ENCODE measurements at places on chromosomes 2 and 18.
A peak's percentile ranks its signal among the peaks of the same experiment; 100 is the strongest.

GRCh38 chr2:1795261-1796231 lies 51.2 kb upstream of the PXDN start:
- DNase-seq = no peak

DNA sequence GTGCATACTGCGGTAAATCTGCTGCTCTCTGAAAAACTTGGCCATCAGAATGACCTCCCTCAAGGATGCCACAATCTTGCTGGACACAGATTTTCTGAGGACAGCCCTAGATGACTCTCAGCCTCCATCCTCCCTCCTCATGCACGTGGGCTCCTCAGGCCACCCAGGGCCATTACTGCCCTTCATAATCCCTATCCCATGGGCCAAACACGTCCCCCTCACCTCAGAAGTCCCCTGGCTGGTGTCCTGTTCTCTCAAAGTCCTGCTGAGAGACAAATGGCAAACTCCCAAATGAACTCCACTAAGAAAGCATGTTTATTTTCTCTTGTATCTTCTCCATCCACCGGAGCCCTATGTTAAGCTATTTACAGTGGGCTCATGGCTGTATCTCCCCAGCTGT lies 125.7 kb downstream of the MRO start:
- no peak for DNase-seq

DNA sequence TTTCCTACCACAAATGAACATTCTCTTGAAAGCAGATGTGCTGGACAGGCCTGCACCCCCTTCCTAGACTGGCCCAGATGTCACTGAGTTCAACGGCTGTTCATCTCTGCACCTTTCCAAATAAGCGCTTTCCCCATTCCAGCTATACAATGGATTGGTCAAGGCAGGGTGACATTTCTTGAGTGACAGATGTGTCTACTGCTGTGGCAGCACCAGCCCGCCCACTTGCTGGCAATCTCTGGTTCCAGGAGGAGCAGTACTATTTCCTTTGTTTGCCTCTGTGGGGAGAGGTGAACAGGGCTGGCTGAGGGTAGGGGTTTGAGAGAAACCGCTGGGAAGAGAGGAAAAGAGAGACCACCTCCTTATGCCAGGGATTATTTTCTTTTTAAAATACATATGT lies 269.5 kb upstream of the POU3F3 start:
- DNase-seq = no peak

DNA sequence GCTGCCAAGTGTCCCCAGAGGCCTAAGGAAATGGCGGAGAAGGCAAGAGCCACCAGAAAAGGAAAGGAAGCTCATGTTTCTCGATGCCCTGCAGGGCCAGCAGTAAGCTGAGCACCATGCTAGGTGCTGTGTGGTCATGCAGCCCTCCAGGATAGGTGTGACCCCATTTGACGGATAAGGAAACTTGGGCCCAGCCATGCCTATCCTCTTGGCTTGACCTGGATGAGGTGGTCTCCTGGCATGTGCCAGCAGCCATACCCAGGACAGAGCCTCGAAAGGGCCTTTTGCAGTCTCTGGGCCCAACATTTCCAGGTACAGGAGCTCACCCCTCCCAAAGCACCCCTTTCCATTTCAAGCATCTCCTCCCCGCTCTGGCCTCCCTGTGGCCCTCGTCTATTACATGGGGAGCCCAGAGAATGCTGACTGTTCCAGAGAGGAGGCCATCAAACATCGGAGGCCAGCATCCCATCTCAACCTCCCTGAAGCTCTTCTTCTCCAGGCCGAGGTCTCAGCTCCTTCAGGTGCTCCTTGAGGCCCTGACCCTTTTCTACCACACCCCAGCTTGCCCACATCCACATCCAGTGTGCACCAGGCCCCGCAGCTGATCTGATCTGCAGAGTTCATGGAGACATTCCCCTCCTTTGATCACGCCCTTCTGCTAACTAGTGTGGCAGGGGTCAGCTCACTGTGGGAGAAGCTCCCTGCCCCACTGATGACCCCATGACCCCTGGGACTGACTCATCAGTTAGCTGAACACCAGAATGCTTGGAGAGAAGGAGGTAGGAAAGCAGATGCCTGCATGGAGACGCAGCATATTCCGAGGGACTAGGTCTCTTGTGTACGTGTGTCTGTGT lies 208.4 kb downstream of the TNS1 start:
- DNase-seq = no peak

DNA sequence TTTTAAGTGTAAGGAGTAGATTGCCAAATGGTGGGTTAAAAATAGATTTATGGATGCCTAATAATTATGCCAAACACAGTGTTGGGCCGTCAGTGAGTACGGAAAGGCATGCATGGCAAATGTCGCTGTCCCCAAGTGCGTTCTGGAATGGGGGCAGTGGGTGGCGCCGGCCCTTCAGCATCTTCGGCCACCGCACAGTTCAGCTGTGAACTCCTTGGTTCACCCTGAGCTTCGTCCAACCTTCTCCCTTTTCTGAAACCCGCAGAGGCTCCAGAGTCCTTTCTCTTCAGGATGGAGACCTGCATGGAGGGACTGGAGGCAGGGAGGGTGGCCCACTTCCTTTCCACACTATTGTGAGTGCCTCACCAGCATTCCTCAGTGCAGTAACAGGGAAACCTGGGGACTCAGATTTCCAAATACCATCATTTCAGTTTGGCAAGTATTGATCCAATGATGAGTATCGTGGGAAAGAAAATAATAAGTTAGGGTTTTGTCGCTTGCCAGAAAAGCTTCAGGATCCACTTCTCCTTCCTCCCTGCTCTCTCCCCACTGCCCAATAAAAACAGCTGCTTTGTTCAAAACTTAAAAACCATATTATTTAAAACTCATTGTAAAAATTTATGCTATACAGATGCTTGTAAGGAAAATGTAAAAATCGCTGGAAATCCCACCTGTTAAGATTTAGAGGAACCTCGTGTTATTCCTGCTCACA lies 74.6 kb upstream of the TXNDC2 start:
- DNase-seq = no peak

GRCh38 chr18:54069729-54070128 lies 154.7 kb downstream of the MBD2 start:
- no peak for DNase-seq

- no peak for DNase-seq
Measured at GRCh38 chr2:108927936-108928659, 60.9 kb downstream of the EDAR start.

DNA sequence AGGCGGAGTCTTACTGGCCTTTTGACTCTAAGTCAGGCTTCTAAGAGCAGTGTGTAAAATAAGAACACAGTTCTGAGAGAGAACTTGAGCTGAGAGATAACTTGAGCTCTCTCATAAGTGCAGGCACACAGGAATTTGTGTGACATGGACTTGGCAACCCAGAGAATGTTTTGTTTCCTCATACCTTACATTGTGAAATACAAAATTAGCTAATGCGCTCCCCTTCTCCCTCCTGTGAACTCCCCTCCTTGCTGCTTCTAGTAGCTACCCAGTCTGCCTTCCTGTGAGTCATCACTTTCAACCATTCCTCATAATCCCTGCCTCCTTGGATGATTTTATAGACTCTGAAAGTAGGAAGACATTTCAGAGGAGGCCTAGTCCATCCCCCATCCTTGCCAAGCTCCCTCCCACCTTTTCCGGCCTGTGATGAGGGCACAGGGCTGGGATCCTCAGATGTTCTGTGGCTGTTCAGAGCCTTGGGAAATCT lies 22.6 kb downstream of the FER1L5 start:
- no peak for DNase-seq

GRCh38 chr2:202317080-202317857 lies 51.7 kb downstream of the NOP58 start:
- peak; percentile 28 for DNase-seq

GRCh38 chr2:46666754-46667153 lies 187.4 kb downstream of the TMEM247 start:
- DNase-seq = no peak

DNA sequence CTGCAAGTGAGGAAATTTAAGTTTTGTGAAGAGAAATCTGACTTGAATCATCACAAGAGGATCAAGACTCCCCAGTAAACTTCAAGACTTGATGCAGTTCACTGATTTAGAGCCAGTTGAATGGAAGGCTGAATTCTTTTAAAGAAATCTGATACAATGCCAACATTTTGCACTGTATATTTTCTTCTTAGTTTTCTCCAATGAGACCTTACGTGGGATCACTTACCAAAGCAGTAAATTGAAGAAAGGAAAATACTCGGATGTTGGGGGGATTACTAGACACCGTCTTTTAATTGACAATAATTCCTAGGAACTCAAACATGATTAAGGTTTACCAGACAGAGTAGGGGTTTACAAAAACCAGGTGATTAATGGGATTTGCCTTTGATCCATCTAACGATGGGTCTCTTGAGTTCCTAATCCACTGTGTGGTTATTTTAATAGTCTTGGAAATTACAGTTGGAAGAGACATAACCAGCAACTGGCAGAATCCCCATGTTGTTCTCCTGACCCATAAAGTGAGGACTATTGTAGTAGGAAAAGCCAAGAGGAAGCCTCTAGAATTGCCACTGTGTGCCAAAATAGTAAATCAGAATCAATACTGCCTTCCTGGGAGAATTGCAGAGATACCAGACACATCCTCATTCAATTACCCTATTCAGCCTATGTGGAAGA lies 354.5 kb downstream of the PID1 start:
- no peak for DNase-seq

GRCh38 chr2:134232868-134233727 lies 20.8 kb upstream of the MGAT5 start:
- DNase-seq = no peak

DNA sequence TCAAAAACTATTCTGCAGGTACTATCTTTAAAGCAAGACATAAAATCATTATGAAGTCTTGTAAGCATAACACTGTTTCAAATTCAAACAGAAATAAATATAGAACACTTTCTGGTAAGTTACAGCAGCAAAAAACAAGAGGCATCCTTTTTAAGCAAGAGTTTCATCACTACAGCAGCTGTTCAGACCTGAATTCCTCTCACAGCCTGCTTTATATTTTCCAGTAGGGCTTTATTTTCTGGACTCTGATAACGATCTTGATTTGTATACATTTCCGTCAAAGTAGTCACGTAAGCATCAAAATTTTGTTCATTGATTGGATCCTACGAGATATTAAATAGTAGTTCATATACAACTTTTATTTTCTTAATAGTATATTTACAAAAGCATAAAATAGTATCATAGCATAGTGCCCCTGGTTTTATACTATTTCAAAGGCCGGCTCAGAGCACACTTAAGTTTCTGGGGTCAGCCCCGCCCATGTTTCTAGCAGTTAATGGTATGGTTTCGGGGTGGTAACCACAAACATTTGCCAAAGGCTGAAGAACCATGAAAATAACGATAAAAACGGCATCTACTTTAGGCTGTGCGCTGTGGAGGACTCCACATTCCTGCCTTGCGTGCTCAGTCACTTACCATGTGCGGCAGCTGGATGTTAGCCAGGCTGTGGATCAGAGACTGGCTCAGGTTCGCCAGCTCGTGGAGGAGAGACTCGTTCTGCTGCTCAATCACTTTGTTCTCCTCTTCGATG lies 47.5 kb upstream of the PXDN start:
- peak; percentile 28 for DNase-seq

Data from LNCaP clone FGC (cell line).